ENCODE measurements at places on chromosomes 3 and 15.

DNA sequence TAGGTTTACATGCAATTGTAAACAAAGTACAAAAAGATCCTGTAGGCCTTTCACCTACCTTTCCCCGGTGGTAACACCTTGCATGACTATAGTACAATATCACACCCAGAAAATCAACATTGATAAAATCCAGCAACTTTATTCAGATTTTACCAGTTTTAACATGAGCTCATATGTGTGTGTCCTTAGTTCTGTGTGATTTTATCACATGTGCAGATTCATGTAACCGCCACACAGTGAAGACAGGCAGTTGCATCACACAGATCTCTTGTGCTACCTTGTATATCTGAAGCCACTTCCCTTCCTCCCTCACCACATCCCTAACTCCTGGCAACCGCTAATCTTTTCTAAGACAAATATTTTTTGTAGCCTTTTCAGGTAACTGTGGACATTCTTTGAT lies 183.5 kb upstream of the C2CD4B start:
- DNase-seq = no peak

GRCh38 chr15:100765467-100766241 lies 114.0 kb upstream of the ALDH1A3 start:
- no peak for DNase-seq

GRCh38 chr3:126960604-126960995 lies 22.3 kb upstream of the PLXNA1 start:
- no peak for DNase-seq

GRCh38 chr3:193174140-193174539 lies 66.9 kb upstream of the PLAAT1 start:
- no peak for DNase-seq

DNA sequence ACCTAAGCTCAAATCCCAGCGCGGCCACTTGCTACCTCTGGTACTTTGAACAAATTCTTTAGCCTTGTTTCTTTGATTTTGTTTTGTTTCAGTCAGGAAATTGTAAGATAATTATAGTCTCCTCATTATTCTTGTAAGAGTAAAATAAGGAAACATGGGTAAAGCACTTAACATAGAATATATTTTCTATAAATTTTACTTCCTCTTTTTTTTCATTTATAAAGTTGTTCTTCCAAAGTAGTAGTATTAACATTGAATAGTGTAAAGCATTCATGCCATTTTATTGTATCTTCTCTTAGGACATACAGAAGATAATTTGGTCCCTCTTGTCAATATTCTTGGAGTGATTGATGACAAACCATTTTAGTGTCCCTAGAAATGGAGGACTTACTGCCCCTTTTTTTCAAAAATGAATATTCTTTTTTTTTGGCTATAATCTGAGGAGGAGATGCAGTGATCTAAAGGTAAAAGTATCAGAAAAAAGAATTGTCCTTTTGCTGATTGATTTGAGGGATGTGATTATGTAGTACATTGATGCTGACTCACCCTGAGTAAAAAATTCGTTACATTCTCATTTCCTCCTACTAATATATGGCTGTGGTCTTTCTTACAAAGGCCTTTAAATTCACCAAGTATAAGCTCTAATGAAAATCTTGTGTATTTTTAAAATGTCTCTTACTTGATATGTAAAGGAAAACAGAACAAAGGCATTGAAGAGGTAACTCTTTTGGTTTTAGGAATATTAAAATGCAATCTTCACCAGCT lies 51.0 kb downstream of the ALCAM start:
- DNase-seq = no peak

DNA sequence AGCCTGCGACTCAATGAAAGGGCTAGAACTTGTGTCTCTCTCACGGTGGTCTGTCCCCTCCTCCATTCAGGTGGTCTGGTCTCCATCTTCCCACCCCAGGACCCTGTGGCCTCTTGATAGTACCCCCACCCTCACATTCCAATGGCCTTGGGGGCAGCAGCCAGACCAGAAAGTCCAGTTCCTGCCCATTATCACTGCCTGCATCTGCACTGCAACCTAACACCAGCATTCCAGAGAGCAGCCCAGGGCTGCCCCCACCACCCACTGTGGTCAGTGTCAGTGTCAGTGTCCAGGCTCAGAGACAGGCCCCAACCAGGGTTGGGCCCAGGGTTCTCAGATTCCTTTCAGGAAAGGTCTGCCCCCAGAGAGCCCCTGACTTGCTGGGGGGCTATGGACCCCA lies 12.6 kb downstream of the IGDCC3 start:
- no peak for DNase-seq

DNA sequence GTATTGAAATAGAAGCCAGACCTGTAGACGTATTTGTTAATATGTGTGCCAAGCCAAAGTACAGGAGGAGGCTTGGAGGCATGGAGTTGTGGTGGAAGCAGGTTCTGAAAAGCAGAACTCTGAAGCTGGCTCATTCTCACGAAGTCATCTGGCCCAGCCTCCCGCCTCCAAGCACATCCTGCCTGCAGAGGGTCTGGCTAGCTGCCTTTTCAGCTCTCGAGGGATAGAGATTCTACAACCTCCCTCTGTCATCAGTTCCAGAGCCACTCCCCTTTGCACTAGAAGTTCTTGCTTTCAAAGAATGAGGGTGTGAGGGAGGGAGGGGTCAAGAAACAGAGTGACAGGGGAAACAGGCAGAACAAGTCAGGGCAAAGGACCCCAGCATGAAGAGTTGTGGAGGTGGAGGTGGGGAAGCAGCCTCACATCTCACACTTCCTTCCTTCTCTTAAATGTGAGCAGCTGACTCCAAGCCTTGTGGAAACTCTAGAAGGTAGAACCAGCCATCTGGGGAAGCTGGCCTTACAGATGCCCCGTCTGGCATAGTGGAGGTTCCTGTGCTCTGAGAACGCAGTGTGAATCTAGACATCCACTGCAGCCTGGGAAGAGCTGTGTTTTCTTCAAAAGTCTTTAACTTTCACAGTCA lies 95.3 kb downstream of the SLC49A4 start:
- DNase-seq = no peak

GRCh38 chr15:63107895-63108546 lies 13.6 kb upstream of the LACTB start:
- DNase-seq = no peak

- no peak for DNase-seq
These were observed 8.7 kb downstream of the ZNF774 start for GRCh38 chr15:90360746-90361145.

- DNase-seq = no peak
These were observed 412.5 kb downstream of the TBC1D5 start for GRCh38 chr3:17329927-17330326.

DNA sequence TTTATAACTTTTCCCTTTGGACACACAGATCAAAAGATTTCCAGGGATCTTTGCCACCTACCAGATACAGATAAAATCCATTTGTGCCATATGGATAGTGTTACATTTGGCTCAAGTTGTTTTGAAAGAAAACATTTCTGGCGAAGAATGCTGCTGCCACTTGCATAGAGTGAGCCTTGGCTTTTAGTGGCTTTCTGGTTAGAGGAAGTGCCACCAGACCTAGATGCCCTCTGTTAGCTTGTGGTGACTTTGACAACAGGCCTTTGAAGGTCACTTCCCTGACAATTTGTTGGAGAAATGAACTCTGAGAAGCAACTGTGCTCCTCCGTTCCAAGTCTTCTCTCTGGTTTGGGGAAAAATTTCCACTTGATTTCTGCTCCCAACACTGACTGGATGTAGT lies 158.0 kb downstream of the CHST2 start:
- DNase-seq = no peak

GRCh38 chr3:137174514-137174913 lies 216.7 kb downstream of the IL20RB start:
- no peak for DNase-seq

DNA sequence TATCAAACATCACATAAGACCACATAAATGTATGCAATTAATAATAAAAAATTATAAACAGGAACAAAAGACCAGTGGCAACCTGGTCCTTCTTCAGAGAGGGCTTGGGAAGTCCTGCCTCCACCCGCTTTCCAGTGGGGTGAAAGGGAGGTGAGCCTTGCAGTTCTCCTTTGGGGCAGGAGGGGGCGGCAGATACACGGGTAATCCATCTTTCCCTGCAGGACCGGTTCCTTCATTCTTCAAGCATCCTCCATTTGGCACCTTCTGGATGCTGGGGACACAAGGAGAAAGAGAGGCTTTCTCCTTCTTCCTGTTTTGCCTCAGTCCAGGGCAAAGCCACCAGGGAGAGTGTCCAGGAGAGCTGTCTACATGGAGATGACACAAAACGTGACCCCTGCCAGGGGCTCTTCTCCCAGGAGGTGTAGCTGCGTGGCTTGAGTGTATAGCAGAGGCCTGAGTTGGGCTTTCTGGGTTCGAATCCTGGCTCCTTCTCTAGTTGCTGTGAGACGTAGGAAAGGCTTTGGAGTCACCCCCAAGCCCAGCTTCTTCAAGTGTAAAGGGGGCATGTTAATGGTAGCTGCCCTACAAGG lies 23.2 kb downstream of the RPLP1 start:
- no peak for DNase-seq

DNA sequence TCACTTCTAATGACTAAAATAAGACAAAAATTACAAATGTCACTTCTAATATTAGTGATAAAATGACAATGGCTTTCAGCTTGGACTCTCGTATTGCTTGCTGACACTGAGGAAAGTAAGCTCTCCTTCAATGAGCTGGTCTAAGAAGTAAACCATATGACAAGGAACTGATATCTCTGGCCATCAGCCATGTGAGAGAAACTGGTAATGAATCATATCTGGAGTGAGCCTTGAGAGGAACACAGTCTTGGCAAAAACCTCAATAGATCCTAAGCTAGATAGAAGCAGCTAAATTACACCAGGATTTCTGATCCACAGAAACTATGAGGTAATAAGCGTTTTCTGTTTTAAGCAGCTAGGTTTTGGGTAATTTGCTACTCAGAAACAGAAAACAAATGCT lies 1575.1 kb downstream of the OTOL1 start:
- no peak for DNase-seq

GRCh38 chr15:41116962-41117252 lies 827 bp upstream of the INO80 start:
- no peak for DNase-seq

- no peak for DNase-seq
These were observed 270.6 kb upstream of the RGMA start for GRCh38 chr15:93359425-93360131.
